CD4-positive, alpha-beta T cell treated with Interferon gamma for 1 hour (primary cell): ENCODE measurements at places on chromosomes 2 and 18.

DNA sequence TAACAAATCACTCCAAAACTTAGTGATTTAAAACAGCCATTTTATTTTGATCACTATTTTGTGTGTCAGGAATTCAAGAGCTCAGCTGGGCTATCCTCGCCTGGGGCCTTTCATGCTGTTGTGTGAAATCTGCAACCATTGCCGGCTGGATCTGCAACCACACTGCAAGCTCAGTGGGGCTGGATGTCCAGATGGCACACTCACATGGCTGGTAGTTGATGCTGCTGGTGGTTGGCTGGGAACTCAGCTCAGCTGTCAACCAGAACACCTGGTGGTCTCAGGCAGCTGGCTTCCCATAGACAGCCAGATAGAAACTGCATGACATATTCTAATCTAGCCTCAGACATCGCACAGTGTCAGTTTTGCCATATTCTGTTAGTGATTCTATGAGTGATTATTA is 30.6 kb upstream of the AP1S3 start:
- no peak for DNase-seq

DNA sequence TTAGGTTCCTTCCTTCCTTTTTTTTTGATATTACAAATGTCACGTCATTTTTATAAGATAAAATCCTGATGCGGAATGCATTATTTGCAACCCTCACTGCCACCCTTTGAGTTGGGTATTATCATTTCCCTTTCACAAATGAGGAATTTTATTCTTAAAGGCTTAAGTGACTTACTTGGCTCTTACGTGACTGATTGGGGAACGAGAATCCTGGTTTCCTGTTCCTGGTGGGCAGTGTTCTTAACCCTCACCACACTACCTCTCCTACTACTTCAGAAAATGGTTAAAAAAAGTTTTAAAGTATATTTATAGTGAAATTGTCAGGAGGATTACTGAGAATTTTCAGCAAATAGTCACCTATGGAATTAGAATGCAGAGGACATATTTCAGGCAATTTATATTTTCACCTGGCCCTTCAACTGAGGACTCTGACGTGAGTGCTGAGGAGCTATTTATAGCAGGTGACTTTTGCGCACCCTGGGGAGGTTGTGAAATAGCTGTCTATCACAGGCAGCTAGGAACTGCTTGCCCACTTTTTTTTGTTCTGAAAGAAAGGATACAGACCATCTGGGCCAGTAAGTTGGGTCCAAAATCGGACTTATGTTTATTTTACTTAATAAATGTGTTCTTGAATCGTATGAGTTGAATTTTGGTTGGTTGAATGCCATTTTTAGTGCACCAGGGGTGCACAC is 18.7 kb upstream of the RASGRP3 start:
- DNase-seq, result no peak

- DNase-seq, result no peak
Measured at GRCh38 chr2:72325592-72326422, 178.1 kb upstream of the CYP26B1 start.

GRCh38 chr2:28674062-28674712 is 77.4 kb upstream of the PPP1CB start:
- no peak for DNase-seq

- no peak for DNase-seq
Measured at GRCh38 chr2:3313781-3314375, 63.7 kb downstream of the EIPR1 start.

DNA sequence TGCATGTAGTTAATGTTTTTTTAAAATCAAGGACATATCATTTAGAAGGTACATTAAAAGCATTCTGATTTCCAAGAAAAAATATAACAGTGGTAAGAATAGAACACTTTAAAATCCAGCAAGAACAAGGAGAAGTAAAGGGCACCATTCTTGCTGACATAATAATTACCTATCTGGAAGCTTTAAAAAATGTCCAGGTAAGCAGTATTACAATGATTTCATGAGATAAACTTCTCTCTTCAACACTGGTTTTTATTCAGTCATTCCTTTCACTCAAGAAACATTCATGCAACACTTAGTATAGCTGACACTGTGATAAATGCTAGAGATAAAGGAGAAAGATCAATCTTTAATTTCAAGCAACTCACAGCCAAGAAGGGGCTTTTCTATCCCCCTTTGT is 2.9 kb upstream of the KANSL1L start:
- DNase-seq, result no peak

- DNase-seq, result no peak
Measured at GRCh38 chr2:221529177-221529942, 42.7 kb downstream of the EPHA4 start.

DNA sequence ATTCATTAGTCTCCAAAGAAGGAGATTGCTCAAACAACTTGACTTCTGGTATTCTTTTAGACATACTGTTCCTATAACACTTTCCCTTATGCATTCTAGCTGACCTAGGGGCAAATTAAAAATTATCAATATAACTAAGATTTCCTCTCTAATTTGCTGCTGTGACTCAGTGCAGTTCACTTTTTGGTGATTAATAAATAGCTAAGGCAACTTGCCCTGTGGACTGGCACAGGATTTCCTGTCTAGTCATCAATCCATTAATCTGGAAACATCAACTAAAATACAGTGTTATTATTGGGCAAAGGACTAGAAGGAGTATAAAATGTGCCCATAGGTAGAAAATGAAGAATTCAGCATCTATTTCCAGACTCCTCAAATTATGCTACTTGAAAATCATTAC is 83.5 kb upstream of the SERPINE2 start:
- DNase-seq, result no peak

GRCh38 chr2:69087211-69087911 is 74.4 kb downstream of the ANTXR1 start:
- no peak for DNase-seq

DNA sequence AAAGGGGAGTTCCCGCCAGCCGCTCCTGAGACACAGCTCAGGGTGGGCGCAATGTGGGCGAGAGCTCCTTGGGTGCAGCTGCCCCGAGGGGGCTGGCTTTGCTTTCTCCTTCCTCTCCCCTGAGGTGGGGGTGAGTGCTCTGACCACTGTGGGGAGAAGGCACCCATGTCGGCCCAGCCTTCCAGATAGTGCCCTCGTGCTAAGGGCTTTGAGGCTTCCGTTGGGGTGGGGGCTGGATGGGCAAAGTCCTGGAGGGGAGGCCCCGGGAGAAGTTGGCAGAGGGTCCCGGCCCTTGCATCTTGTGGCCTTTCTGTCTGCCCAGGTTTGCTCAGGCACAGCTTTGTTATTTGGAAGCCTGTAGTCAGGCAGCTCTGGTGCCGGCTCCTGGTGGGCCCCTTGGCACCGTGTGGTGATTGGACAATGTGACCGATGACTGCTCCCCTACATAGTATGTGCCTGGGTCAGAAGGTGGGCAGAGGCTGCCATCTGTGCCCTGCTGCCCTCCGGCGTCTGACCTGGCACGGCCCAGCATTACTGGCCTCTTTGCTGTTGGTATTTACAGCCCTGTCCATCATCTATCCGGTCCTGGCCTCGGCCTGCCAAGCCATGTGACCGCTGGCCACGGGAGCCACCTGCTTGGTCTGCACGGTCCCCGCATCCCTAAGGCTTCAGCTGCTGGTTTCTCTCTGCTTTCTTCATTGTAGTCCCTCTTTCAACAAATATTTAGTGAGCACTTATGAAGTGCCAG is 50.8 kb downstream of the TWIST2 start:
- DNase-seq, result no peak

- DNase-seq, result no peak
Measured at GRCh38 chr2:127631541-127631996, 14.4 kb upstream of the GPR17 start.
